ENCODE measurements at places on chromosomes 1 and 21. TPM values are rescaled to one million over a fixed set of nuclear protein-coding genes. Genes with fewer than 3 reads are reported as not detected.
A peak's percentile ranks its signal among the peaks of the same experiment; 100 is the strongest.

- no peaks in the 10 kb centered on the region for H3K27me3 ChIP-seq
- H3K4me1 ChIP-seq = peaks cover 14% of the 10 kb centered on the region
- DNase-seq = no peak
- H3K27ac ChIP-seq = no peak overlapping the region
These were observed 520.5 kb downstream of the SMYD3 start for GRCh38 chr1:245986404-245987218.

DNA sequence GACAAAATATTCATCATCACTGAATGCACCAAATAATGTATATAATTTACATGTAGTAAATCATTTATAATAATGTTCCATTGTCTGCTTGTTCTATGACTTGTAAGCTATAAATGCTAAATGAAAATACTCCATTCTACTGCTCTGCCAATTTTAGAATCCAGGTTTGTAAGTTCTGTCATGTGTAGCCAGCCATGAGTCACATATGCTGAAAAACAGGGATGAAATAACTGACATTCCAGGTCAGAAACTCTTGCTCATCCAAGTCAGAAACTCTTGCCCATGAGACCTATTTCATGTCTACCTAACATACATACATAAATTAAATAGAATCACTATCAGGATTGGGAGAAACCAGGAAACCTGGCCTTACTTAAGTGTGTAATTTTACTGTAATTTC is 95.6 kb downstream of the ASH1L start:
- no peak for DNase-seq
- no peak overlapping the region for H3K27ac ChIP-seq
- no peak overlapping the region for H3K4me3 ChIP-seq
- H3K27me3 ChIP-seq = no peaks in the 10 kb centered on the region
- H3K4me1 ChIP-seq = no peaks in the 10 kb centered on the region

DNA sequence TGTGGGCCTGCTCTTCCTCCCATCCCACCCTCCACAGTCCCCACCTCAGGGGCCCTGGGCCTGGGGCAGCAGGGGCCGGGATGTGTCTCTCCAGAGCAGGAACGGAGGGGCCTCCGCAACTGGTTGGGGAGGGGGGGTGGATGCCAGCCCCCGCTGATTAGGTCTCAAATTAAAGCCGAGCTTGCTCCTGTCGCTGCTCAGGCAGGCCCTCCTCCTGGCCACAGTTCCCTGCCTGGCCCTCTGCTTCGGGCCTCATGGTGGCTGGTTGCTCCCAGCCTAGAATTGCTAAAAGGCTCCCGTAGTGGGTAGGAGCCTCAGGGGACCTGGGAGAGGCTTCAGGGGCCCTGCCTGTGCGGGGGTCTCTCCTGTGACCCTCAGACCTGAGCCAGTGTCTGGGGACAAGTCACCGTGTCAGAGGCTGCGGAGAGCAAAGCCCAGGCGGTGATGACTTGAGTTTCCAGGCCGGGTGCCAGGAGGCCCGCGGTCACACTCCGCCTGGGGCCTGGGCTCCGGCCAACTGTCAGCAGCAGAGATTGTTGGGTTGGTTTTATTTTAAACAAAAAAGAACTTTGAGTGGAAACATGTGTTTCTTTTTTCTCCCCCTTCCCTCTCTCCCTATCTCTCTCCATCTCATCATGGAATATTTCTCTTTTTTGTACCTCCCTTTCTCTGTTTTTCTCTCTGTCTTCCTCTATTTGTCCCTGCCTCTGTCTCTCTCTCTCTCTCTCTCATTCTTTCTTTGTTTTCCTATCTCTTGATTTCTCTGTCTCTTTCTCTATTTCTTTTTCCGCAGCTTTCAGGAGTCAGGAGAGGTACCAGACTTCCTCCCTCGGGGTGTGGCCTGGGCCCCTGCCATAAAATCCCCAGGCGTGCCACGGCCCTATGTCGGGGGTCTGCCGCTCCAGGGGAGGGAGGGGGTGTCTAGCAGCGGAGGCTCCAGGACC is 20.0 kb upstream of the EPHA2 start:
- peak; percentile 97 for DNase-seq
- H3K4me1 ChIP-seq = peaks cover 78% of the 10 kb centered on the region
- no peak overlapping the region for H3K4me3 ChIP-seq
- H3K27ac ChIP-seq = peak overlapping the region; percentile 88
- no peaks in the 10 kb centered on the region for H3K27me3 ChIP-seq
- no peaks in the 10 kb centered on the region for H3K36me3 ChIP-seq

DNA sequence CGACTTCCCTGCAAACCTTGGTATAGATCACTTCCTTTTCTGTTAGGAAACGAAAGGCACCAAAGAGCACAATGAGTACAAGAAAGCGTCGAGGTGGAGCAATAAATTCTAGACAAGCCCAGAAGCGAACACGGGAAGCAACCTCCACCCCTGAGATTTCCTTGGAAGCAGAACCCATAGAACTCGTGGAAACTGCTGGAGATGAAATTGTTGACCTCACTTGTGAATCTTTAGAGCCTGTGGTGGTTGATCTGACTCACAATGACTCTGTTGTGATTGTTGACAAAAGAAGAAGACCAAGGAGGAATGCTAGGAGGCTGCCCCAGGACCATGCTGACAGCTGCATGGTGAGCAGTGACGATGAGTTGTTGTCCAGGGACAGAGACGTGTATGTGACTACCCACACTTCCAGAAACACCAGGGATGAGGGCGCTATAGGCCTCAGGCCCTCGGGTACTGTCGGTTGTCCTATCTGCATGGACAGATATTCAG is 18.5 kb downstream of the FAM89A start:
- H3K4me3 ChIP-seq = no peak overlapping the region
- H3K27ac ChIP-seq = no peak overlapping the region
- H3K36me3 ChIP-seq = no peaks in the 10 kb centered on the region
- H3K4me1 ChIP-seq = no peaks in the 10 kb centered on the region
- DNase-seq = no peak

DNA sequence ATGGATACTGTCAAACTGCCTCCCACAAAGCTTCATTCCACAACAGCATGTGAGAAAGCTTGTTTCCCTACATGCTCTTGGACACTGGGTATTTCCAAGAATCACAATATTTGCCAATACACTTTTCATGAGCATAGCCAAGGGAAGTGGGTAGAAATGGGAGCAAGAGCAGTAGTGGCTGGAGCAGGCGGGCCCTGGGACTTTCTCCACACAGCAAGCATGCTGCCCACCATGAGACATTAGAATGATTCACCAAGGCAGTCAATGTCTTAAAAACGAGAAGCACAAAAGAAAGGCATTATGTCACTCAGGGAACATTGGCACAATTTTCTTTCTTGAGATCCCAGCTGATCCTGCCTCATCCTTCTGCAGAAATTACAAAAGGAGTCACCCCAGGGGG is 371.6 kb upstream of the RUNX1 start:
- no peak overlapping the region for H3K27ac ChIP-seq
- H3K27me3 ChIP-seq = no peaks in the 10 kb centered on the region
- DNase-seq = no peak
- no peaks in the 10 kb centered on the region for H3K4me1 ChIP-seq

- peak; percentile 77 for DNase-seq
- H3K4me1 ChIP-seq = peaks cover 50% of the 10 kb centered on the region
- no peaks in the 10 kb centered on the region for H3K27me3 ChIP-seq
- H3K4me3 ChIP-seq = peak overlapping the region; percentile 68
- peak overlapping the region; percentile 95 for H3K27ac ChIP-seq
These were observed 1.1 kb upstream of the SYNC start for GRCh38 chr1:32703479-32704291.

- H3K27me3 ChIP-seq = peaks cover 41% of the 10 kb centered on the region
- H3K27ac ChIP-seq = no peak overlapping the region
- H3K4me1 ChIP-seq = no peaks in the 10 kb centered on the region
- no peaks in the 10 kb centered on the region for H3K36me3 ChIP-seq
- DNase-seq = no peak
These were observed 7.3 kb downstream of the GNG4 start for GRCh38 chr1:235642011-235642942.

DNA sequence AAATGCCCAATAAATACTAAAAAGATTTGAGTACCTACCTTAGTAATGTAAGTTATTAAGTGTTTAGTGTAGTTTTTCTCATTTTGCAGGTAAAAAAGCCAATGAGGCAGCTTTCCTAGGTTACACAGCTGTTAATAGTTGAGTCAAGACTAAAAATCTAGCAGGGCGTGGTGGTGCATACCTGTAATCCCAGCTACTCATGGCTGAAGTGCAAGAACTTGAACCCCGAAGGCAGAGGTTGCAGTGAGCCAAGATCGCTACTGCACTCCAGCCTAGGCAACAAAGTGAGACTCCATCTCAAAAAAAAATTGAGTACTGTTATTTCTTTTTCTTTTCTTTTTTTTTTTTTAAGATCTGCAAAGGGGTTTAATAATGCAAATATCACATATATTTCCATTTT is 7.7 kb downstream of the YBX1 start:
- H3K27ac ChIP-seq = no peak overlapping the region
- DNase-seq = no peak
- no peak overlapping the region for H3K4me3 ChIP-seq
- H3K4me1 ChIP-seq = no peaks in the 10 kb centered on the region
- H3K36me3 ChIP-seq = no peaks in the 10 kb centered on the region
- H3K27me3 ChIP-seq = no peaks in the 10 kb centered on the region

DNA sequence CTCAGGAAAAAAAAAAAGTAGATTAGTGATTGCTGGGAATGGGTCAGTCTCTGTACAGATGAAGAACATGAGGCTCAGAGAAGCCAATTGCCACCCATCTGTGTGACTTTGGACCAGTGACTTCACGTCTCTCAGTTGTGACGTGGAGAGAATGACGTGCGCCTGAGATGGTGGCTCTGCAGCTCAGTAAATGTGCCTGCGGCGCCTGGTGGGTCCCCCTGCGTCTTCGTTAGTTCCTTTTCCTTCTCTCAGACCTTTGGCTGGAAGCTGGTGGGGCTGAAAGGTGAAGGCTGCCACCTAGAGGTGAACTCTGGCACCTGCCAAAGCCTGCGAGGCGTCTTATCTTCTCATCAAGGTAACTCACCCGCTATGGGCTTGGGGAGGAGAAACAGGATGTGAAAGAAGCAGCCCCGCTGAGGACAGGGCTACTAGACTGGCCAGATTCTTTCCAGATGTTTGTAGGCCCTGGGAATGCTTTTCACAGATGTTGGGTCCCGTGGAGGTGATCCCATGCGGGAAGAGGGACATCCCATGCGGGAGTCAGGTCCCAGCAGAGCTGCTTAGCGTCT is 8.7 kb upstream of the E2F2 start:
- no peak overlapping the region for H3K27ac ChIP-seq
- DNase-seq = peak; percentile 92
- H3K4me3 ChIP-seq = peak overlapping the region; percentile 16

GRCh38 chr1:151915061-151915686 is 5.9 kb upstream of the THEM4 start:
- peaks cover 1% of the 10 kb centered on the region for H3K4me1 ChIP-seq
- H3K4me3 ChIP-seq = no peak overlapping the region
- no peaks in the 10 kb centered on the region for H3K36me3 ChIP-seq
- no peak overlapping the region for H3K27ac ChIP-seq
- DNase-seq = no peak

GRCh38 chr21:40685141-40685540 is 161.8 kb downstream of the DSCAM start:
- H3K4me1 ChIP-seq = no peaks in the 10 kb centered on the region
- H3K36me3 ChIP-seq = no peaks in the 10 kb centered on the region
- no peak overlapping the region for H3K27ac ChIP-seq

DNA sequence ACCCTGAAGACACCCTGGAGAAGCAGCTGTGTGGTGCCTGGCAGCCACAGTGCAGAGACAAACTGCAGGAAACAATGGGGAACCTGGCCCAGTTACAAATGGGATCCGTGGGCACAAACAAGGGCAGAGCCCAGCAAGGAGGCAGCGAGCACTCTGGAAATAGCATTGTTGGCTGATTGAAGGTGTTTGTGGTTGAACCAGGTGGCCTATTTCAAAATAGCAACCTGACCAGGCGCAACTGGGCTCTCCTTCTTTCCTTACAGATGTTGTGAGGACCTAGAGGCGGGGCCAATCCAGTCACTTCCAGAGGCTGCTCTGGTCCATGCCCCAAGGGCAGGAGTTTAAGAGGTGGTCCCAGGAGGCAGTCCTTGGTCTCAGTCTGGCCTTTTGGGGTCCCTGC is 21.7 kb upstream of the ZBTB21 start:
- no peaks in the 10 kb centered on the region for H3K27me3 ChIP-seq
- no peak overlapping the region for H3K27ac ChIP-seq
- no peak for DNase-seq
- no peak overlapping the region for H3K4me3 ChIP-seq

DNA sequence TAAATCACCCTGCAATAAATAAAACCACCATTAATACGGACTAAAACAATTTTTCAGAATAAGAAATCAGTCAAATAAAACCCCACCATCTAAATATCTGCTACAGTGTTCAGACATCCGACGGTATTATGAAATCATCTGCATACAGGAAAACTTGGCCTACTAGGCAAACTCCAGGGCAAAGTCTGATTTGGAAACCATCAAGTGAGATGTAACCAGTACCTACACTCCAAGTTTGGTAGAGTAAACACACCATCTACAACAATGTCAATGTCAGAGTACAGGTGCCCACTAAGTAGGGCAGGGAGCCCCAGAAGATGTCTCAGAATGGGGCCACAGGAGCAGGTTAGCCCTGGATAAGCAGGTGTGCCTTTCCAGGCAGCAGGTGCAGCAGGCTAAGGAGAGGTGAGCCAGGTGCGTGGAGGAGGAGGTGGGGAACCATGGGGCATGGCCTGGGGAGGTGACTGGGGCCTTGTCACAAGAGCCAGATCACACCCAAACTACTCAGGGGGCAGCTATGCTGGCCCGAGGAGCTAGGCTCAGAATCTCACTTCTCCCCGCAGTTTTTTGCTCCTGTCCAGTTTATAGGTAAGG is 59.6 kb downstream of the CAPZB start:
- peak overlapping the region; percentile 94 for H3K27ac ChIP-seq
- peaks cover 99% of the 10 kb centered on the region for H3K4me1 ChIP-seq
- H3K27me3 ChIP-seq = no peaks in the 10 kb centered on the region
- H3K36me3 ChIP-seq = no peaks in the 10 kb centered on the region
- DNase-seq = no peak

DNA sequence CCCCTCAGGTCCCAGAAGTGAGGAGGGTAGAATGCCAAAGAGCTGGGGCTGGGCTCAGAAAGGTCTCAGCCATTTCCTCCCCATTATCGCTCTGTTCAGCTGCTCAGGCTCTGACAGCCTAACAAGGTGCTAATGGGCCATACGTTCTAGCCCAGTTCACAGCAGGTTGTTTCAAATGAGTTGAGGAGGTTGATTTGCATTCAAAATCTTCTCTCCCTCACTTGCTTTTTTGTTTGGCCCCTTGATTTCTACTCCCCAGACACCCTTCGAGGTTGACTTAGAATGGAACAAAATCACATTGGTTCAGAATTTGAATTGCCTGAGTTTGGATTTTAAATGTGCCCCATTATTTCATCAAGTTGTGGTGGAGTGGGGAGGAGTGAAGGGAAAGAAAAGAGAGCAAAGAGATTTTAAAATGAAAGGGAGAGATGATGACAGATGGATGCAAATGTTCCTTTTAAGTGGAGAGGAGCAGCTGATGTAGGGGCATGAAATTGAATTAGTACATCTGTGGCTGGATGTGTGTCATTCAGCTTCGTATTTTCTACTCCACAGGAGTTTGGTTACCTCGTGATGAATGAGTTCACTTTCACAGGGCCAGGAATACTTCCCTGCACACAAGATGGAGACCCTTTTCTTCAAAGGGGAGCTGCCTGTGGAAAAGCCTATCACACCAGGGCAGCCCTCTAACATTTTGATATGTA is 425.8 kb upstream of the CAMK1G start:
- no peaks in the 10 kb centered on the region for H3K27me3 ChIP-seq
- no peaks in the 10 kb centered on the region for H3K36me3 ChIP-seq
- DNase-seq = no peak

The NUP210L gene
- not detected for total RNA-seq

The ARL8A gene
- total RNA-seq = 21.6 TPM

The LRRC71 gene
- not detected for total RNA-seq

The CHIA gene
- not detected for total RNA-seq

The ADGRB2 gene
- total RNA-seq = 1.5 TPM

The KDF1 gene
- not detected for total RNA-seq

The SH2D1B gene
- not detected for total RNA-seq

The MAD2L2 gene
- 28.2 TPM for total RNA-seq

The EDARADD gene
- not detected for total RNA-seq

The S100B gene
- 126 TPM for total RNA-seq

The ACTL8 gene
- not detected for total RNA-seq

The FAM167B gene
- 2.2 TPM for total RNA-seq

The KRTAP21-2 gene
- not detected for total RNA-seq

Data from sigmoid colon (tissue), 7 donors.